Activated CD8-positive, alpha-beta T cell treated with anti-CD3 and anti-CD28 coated beads for 36 hours (primary cell): ENCODE measurements at places on chromosomes 5 and 9.

GRCh38 chr5:137622850-137623249 is 113.0 kb downstream of the KLHL3 start:
- no peak for DNase-seq

DNA sequence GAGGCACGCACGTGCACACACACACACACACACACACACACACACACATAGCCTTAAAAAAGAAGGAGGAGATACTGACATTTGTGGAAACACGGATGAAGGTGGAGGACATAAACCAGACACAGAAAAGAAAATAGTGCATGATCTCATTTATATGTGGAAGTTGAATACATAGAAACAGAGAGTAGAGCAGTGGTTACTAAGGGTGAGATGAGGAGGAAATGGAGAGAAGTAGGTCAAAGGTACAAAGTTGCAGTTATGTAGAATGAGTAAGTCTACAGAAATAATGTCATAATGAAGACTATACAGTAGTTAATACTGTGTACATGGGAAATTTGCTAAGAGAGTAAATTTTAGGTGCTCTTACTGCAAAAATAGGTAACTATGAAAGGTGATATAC is 412.2 kb upstream of the CDH9 start:
- DNase-seq, result no peak

DNA sequence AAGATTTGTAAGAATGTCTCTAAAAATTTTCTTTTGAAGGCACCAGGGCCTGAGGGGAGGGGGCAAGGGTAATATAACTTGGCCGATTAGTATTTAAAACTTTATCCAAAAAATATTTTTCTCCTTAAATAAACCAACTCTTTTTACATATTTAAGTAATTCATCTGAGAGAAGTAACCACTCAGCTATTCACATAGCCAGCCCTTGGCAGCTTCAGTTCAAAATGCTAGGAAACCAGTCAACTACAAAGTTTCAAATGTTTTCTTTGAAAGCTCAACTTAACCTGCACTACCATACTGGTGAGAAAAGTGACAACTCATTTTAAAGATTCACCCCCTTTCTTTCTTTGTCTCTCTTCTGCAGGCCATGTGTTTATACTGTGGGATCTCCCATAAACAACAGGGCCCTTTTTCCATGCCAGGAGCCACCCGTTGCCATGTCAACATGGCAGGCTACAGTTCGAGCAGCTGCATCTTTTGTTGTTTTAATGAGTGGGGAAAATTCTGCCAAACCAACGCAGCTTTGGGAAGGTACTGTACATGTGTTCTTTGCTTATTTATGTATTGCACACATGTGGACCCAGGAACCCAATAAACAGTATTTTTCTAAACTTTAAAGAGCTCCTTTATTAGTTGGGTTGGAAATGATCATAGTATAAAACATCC is 46.3 kb downstream of the AOPEP start:
- no peak for DNase-seq

DNA sequence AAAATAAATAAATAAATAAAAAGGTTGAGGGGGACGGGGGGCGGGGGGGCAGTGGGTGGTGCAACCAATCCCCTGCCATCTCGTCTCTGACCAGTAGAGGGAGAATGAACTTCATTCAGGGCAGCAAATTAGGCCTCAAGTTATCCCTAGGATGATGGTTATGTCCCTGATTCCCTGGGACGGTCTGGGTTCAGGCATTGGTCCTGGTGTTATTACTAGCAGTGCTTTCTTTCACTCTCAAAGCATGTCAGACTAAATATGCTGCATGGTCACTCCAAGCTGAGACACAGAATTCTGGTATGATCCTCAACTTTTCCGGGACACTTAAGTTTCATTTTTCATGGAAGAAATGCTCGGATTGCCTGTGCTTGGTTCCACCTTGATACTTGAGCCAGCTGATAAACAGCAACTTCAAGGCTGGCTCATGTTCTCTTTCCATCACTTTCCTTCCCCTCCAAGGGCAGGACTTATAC is 59.4 kb downstream of the DAP start:
- peak; percentile 49 for DNase-seq
